ENCODE measurements at places on chromosomes 4 and X. TPM values are rescaled to one million over a fixed set of nuclear protein-coding genes. Genes with fewer than 3 reads are reported as not detected.

MAGEA1 gene
- not detected for total RNA-seq

OPRPN gene
- not detected for total RNA-seq

GRCh38 chr4:42706086-42706485 lies 49.2 kb upstream of the ATP8A1 start:
- DNase-seq, result no peak

DNA sequence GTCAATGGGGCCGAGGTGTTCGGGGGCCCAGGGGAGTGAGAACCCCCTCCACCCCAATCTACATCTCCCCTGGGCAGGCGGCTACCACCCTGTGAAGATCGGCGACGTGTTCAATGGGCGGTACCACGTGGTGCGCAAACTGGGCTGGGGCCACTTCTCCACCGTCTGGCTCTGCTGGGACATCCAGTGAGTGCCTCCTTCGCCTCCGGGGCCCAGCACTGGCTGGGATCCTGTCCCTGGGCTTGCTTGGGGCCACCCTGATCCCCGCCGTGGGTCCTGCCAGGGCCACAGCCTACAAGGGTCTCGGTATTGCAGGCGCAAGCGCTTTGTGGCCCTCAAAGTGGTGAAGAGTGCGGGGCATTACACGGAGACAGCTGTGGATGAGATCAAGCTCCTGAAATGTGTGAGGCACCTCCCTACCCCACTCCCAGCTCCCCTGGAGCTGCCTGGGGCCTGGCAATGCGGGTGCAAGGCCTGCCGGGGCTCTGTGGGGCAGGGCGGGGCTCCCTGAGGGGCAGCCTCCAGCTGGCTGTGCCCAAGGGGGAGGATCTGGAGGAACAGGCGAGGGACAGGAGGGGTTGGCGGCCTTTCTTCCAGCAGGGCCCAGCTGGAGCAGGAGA lies 697 bp downstream of the SRPK3 start:
- no peak for DNase-seq

GRCh38 chr4:11252149-11252548 lies 176.5 kb downstream of the HS3ST1 start:
- no peak for DNase-seq

DNA sequence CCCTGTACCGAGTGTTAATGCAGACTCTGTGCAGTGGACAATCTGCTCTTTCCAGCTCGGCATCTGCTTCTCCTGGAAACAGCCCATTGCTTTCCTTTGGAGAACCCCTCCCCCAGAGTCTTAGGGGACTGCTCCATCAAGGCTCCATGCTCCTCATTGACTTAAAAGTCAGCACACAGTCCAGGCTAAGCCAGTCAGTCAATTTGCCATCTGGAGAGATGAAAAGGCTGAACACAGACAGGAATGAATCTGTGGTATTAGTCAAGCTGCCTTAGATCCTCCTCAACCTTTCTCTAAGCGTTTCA lies 20.3 kb downstream of the ATP8A1 start:
- no peak for DNase-seq

DNA sequence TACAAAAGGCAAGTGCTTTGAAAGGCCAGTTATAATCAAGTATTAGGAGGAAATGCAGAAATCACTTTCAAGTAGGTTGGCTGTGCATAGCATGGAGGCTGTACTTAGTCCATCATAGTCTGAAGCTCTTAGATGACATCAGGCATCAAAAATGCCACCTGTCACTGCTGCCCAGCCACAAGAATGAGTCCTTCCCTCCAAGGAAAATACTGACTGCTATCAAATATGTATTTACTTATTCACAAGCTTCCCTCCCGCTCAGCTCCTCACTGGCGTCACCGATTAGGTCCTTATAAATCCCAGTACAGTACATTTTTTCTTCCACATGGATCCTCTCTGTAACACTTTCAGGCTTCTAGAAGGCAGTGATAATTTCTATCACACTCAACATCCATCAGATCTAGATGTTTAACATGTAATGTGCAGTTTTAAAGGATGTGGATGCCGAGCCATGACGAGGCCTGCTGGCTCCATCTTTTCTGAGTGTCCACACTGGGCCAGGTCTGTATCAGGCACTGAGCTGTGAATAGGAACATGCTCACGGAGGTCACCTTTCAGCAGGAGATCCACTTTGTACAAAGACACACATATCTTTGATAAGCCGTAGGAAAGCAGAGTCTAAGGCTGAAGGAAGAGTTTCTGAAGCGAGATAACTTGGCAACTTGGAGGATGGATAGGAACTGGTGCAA lies 121.9 kb downstream of the PALLD start:
- DNase-seq, result no peak
